GM12864 (cell line): ENCODE measurements at places on chromosomes 5 and 9.

GRCh38 chr5:17182981-17183380 is 34.5 kb upstream of the BASP1 start:
- DNase-seq: no peak

DNA sequence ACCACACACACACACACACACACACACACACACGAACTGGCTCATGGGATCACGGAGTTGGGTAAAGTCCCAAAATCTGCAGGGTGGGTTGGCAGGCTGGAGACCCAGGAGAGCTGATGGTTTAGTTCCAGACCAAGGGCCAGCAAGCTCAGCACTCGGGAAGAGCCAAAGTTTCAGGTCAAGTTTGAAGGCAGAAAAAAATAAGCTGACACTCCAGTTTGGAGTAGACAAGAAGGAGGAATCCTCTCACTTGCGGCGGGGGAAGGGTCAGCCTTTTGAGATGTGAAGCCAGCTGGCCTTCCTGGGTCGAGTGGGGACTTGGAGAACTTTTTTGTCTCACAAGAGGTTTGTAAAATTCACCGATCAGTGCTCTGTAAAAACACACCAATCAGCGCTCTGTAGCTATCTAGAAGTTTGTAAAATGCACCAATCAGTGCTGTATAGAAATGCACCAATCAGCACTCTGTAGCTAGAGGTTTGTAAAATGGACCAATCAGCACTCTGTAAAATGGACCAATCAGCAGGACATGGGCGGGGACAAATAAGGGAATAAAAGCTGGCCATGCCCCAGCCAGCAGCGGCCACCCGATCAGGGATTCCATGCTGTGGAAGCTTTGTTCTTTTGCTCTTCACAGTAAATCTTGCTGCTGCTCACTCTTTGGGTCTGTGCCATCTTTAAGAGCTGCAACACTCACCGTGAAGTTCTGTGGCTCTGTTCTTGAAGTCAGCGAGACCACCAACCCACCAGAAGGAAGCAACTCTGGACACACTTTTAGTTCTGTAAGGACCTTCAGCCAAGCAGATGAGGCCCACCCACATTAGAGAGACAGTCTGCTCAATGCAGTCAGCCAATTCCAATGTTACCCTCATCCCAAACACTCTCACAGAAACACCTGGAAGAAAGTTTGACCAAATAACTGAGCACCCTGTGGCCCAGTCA is 37.8 kb upstream of the UNC5A start:
- DNase-seq: no peak

- DNase-seq: no peak
These were observed 270.7 kb upstream of the ELAVL2 start for GRCh38 chr9:24096756-24097155.

DNA sequence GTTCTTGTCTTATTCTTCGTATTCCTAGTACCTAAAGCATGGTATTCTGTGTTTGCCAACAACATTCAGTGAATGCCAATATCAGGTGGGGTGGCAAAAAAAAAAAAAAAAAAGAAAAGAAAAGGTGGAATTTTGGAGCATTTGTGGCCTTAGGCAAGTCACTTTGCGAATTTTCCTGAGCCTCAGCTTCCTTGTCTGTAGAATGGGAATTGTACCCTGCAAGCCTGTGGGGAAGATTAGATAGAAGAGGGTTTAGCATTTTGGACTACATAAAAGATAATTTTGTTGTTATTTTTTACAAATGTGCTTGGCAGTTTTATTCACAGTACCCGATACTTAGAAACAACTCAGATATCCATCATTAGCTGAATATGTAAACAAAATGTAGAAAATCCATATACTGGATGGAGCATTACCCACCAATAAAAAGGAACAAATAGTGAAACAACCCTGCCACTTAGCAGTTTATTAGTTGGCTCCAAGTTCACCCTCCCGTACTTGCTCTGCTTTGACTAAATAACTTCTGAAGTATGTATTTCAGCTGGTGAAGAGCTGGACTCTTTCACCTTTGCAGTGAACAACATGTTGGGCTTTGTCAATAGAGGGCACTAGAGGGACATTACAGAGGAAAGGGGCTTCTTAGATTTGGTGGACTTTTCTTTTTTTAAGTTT is 13.6 kb downstream of the UBE2D2 start:
- DNase-seq: no peak

DNA sequence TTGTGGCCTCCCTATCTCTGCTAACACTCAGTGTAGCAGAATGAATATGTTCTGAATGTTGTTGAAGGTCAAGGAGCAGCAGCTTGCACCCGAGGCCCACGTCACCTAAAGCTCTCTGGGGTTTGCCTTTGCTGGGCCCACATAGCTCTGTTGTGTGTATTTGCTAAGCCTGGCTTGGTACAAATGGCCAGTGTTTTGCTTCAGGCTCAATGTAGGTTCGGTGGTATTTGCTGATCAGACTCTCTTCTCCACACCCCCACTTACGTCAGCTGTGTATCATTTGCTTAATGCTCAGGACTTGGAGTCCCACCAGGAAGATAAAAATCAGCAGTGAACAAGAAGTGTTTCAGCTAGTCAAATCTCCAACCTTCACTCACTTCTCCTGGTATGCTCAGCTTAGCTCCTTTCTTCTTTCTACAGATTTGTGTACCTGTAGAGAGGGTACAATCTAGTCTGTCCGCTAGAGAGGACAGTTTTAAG is 4.8 kb upstream of the RFESD start:
- no peak for DNase-seq

DNA sequence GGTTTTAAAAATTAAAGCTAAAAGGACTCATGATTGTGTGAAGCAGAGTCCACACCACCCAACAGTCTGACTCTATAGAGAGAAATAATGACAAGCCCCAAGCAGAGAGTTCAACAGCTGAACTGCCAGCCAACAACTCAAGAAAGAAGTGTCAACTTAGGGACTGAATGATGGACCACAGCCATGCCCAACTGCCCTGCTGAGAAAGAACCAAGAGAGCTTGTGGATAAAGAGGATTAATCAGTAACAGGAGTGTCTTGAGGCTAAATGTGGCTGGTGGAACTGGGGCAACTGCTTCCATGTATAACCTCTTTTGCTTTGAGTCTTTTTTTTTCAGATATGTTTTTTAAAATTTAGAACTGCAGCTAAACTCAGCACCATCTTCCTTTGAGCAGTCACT is 109.3 kb downstream of the HSD17B3 start:
- DNase-seq: no peak
